Stimulated activated CD8-positive, alpha-beta memory T cell treated with anti-CD3 and anti-CD28 coated beads, Interleukin-7, amount 100 ng/mL, for 1 hour (primary cell): ENCODE measurements at places on chromosomes 1 and 21.

DNA sequence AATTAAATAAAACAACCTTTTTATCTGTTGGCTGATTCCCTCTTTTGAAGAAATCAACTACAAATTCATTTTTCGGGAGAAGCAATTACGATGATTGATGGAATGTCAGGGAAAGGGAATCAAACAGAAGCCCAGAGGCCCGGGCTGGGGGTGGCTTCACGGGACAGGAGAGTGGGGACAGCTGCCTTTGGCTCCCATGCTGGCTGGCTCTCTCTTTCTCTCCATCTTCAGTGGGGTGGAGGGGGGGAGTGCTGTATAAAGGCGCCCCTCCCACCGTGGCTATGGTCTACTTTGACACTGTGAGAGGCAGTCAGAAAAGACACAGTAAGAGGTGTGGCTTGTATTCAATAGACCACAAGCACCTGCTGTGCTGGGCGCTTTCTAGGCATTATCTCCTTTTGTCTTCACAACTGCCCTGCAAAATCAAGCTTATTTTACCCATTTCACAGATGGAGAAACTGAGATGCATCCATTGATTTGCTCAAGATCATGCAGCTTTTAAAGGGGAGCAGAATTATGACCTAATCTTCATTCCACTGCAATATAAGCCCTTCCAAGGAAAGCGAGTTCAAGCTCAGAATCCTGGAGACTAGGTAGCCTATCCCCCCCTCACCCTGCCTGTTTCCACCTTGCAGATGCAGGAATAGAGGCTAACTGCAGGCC, 92.9 kb downstream of the GRIK3 start:
- DNase-seq, result no peak

GRCh38 chr1:70836456-70836855, 211.2 kb downstream of the PTGER3 start:
- DNase-seq, result no peak

GRCh38 chr1:2099886-2100779, 49.9 kb downstream of the PRKCZ start:
- no peak for DNase-seq

- no peak for DNase-seq
Observed at GRCh38 chr1:19606817-19607642, 37.1 kb upstream of the NBL1 start.

- DNase-seq, result no peak
Observed at GRCh38 chr1:17465228-17465627, 25.8 kb upstream of the RCC2 start.

DNA sequence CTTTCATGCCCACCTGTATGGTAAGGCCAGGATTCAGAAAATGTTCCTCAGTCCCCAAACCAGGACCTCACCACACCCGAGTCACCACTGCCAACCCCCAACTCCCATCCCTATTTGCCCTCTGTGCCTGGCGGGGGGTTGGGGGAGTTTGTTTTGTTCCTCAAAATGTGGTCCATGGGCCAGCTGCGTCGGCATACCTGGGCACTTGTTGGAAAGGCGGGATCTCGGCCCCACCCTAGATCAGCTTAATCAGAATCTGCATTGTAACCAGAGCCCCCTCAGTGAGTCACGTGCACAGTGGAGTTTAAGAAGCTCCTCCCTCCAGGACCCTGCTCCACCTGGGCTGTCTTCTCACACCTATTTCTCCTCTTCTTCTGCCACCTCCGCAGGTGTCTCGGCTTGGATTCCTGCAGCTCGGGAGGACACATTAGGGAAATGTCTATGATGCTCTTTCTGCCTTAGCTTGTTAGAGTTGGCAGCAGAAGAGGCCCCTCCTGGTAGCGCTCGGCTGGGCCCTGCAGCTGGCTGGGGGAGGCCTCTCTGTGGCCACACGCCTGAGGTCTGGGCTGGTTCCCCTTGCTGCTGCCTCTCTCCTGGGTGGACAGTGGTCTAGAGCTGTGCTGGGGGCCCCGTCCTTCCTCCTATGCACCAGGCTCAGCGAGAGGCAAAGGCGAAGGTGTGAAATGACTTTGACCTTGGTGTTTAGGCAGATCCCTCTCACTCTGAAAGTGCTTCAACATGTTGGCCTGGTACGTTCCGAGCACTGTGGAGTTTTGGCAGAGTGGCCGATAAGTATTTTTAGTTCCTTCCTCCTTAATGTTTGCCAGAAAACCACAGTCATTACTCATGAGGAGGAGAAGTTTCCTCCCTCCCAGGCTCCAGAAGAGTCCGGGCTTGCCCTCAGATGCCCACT, 41.8 kb upstream of the CAMTA1 start:
- no peak for DNase-seq

GRCh38 chr1:67749844-67750690, 65.1 kb downstream of the GADD45A start:
- DNase-seq, result no peak
